ENCODE measurements at places on chromosomes 7 and 10.
A peak's percentile ranks its signal among the peaks of the same experiment; 100 is the strongest.

DNA sequence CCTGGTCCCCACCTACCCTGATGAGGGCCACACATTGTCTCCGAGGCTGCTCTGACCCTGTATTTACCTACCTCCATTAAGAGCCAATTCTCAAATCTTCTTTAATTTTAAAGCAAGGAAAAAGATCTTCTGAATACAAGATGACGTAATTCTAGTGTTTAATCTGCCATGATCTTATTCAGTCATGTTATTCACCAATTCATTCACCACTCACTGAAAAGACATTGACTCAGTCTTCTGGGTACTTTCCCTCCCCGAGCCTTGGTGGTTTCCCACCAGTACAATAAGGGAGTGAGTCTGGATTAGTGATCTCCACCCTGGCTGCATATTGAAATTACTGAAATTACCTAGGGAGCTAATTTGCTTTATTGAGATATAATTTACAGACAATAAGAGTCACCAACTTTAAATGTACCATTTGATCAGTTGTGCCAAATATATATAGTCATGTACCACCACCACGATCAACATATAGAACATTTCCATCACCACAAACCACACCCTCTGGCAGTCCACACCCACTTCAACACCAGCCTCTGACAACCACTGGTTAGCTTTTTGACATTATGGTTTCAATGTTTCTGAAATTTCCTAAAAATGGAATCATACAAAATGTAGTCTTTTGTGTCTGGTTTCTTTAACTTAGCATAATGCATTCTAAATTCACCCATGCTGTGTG is 117.5 kb upstream of the UNC5B start:
- DNase-seq = no peak

DNA sequence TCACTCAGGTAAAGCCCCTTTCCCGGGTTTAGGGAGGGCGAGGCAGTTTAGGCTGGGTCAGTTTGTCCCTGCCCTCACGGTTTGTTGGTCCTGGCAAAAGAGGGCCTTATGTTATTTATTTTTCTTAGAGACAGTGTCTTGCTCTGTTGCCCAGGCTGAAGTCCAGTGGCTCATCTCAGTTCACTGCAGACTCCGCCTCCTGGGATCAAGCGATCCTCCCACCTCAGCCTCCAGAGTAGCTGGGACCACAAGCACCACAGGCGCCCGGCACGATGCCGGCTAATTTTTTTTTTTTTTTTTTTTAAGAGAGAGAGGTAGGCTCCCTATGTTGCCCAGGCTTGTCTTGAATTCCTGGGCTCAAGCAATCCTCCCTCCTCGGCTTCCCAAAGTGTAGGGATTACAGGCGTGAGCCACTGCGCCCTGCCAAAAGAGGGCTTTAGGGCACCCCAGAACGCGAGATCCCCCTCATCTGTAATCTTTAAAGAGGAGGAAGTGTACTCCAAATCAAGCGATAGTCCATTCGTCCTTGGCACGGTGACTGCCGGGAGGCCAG is 626 bp upstream of the BMS1 start:
- no peak for DNase-seq

DNA sequence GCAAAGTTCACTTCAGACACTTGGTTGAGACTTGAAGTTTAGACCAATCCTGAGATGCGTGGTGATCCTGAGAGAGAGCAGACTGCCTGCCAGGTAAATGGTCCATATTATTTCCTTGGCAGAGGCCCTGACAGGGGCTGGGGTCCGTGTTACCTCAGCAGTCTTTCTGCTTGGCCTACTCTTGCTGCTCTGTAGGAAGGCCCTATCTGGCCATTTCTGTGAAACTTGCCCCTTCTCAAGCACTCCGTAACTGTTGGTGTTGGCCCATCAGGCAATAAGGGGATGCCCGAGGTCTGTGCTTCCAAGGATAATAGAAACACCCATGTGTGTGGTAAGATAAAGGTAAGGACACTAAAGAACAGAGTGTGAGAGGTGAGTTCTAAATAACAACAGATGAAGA is 20.0 kb downstream of the LOXL4 start:
- DNase-seq = no peak

DNA sequence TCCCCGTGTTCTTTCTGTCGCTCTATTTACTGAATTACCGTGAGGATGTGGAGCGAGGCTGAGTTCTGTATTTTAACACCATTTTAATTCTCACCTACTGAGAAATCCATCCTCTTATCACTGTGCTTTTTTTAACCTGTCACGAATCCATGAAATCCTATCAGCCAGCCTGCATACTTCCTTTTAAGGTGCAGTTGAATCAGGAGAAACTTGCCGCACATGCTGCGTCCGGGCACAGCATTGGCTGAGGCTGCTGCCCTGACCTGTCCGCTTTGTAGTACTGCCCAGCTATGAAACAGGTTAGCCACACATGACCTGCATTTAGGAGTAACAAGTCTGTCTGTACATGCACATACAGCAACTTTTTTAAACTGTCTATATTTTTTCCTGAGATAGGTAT is 82.5 kb downstream of the EGFR start:
- no peak for DNase-seq

DNA sequence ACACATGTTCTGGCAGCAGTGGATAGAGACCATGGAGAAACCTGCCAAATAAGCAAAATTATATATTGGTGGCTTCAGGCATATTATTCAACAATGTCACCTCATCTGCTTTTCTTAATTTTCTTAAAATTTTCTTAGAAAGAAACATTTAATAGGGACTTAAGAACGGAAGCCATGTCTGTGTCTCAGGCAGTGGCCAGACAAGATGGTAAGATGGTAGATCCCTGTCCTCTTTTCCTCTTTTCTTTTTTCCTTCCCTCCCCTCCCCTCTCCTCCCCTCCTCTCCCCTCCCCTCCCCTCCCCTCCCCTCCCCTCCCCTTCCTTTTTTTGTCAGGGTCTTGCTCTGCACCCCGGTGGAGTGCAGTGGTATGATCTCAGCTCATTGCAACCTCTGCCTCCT is 24.2 kb upstream of the ICA1 start:
- DNase-seq = no peak

GRCh38 chr7:4133491-4134044 is 548.5 kb upstream of the FOXK1 start:
- no peak for DNase-seq

- DNase-seq = no peak
These were observed 37.5 kb downstream of the TNS3 start for GRCh38 chr7:47544416-47544815.

DNA sequence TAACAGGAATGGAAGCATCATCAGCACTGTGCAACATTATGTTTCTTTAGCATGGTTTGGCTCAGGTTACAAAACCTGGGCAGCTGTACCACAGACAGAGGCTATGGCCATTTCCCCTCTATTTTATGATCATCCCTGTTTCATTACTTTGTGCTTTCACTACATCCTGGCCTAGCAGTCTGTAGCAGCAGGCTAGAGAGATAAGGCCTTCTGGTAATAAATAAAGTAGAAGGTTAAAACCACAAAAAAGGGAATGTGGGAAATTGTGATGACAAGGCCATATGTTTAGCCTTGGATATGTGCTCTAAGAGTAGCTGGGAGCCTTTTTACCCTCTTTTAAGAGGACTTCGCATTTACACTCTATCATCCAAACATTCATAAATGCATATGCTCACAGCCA is 266.2 kb upstream of the PHF14 start:
- DNase-seq = no peak

DNA sequence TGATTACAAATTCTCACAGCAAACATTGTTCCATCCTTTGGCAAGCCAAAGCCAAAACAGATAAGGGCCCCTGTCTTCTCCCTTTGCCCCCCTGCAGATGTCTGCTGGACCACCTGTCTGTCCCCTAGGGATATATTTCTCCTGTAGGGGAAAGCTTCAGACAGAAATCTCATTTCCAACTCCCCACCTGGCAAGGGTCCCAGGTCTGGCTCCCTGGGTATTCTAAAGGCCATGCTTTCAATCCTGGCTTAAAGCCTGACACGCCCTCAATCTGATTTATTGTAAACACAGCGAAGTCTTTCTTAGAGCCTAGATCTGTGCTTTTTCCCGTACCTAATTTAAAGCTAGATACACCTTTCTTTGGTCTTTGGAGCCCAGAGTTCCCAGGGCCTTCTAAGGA is 66.1 kb downstream of the KCNMA1 start:
- DNase-seq = no peak

DNA sequence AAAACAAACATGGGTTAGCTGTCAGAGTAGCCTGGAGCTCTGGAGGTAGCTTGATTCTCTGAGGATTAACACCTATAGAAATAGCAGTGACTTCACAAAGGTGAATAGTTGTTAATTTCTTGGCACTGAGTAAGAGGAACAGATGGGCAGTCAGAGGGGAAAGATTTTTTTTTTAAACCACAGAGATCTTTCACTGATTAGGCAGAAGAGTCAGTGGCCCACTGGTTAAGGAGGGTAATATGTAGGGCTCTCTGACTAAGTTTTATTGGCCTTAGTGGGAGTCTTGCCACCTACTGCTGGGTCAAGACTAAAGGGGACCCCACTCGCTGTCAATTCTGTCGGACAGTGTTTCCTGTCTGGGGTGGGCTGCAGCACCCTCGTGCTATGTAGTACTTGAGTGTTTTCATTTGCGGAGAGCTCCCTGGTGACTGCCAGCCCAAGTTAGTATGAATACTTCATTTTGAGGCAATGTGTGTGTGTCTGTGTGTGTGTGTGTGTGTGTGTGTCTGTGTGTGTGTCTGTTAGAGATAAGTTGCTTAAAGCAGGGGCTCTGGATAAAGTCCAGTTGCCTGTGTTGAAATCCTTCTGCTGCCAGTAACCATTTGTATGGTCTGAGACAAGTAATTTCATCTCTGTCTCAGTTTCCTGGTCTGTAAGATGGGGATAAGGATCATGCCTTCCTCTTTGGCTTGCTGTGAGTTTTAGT is 145.2 kb downstream of the ARID5B start:
- DNase-seq = no peak

DNA sequence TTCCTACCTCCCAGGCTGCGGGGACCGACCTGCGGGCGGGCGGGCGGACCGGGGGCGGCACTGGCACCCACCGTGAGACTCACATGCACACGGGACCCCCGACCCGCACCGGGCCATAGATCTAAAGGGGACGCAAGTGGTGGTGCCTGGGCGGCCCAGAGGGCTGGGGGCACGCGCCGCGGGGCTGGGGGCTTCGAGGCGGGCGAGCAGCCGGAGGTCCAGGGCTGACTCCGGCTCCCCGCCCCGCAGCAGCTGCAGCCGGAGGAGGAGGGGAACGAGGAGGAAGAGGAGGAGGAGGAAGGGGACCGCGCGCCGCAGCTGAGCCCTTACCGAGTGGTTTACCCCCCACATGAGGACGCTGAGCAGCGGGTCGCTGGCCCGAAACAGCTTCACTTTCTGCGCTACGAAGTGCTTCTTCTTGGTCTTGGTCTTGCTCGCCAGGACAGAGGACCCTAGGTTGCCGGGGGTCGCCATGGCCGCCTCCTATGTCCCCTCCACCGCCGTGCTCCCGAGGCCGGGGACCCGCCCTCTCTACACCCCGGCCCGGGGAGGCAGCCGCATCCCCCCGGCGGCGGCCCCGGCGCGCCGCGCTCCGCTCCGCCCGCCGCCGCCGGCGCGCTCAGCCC is 412 bp downstream of the PIP4K2A start:
- no peak for DNase-seq

DNA sequence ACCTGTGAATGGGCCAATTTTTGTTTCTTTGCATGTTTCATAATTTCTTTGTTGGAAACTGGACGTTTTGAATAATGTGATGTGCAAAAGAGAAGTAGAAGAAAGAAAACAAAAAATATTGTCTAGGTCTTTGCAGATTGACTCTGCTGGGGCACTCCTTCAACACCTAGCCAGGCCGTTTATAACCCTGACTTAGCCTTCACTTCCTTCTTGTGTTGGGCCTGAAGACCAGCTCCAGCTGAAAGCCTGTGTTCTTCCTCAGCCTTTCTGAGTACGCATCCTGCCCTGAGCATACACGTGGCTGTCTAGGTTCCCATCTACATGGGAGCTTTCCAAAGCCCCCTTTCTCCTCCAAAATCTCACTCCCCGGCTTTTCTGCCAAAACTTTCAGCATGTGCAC is 41.9 kb downstream of the LMTK2 start:
- no peak for DNase-seq

- no peak for DNase-seq
These were observed 106.6 kb downstream of the GAD2 start for GRCh38 chr10:26323219-26323618.

GRCh38 chr10:72904806-72905205 is 11.3 kb downstream of the OIT3 start:
- no peak for DNase-seq

DNA sequence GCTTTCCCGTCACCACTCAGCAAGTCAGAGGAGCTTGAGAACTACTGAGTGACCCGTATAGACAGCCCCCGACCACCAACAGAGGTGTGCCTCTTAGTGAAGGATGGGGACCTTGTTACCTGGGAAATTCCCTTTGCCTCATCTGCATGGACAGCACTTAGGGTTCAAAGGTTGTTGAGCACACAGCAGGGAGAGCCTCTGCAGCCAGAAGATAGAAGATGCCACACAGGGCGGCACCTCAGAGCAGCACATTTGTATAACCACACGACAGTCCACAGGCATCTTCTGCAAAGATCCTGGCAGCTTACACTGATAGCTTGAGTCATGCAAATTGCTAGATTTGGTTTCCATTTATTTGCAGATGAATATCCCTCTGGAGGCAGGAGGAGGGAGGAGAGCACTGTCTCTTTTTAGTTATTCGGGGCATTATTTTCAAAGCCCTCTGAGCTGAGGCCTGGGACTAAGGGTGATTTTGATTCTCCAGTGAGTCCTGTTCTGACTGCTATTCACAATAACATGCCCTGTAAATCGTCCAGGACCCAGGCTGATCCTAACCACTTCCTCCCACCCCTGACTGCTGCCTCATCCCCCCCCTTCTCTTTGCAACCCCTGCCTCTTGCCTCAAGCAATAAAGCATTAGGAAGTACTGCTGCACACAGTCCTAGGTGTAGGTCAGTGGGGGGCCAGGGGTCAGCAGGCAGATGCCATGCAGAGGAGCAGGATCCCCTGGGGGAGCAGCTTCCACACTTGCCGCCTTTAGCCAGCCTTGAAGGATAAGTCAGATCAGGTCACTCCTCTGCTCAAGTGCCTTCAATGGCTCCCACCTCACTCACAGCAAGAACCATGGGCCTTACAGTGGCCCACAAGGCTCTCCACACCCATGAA is 24.6 kb upstream of the INMT start:
- DNase-seq = peak; percentile 18

DNA sequence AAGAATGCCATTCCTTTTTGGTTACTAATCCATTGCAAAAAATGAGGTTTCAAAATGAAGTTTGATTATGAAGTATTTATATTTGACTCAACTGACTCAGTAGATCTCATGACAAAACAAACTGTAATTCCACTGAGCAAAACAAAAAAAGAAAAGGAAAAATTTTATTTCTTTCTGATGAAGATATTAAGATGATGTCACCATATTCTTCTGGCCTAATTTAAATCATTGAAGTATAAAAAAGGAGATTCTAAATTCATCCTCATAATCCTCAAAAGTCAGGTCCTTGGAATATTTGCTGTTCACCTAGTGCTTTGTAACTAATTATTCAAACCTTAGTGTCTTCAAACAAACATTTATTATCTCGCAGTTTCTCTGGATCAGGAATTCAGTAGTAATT is 1183.7 kb downstream of the CNTNAP2 start:
- no peak for DNase-seq
